ENCODE measurements at places on chromosomes 6 and 20.

- DNase-seq: no peak
These were observed 128.3 kb upstream of the TBX18 start for GRCh38 chr6:84892671-84893070.

DNA sequence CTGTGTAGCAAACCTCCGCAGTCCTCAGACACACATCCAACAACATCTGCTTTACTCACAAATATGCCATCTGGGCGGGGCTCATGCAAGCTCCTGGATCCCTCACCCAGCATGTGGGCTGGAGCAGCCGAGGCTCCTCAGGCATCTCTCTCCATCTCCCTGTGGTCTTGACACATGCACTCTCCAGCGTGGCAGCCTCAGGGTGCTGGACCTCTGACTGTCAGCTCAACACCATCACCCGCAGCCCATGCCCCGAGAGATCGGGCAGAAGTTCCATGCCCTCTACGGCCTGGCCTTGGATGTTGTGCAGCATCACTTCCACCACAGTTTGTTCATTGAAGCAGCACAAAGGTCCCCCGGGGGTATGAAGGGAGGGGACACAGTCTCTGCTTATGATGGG, 32.6 kb upstream of the CD93 start:
- no peak for DNase-seq

GRCh38 chr6:95805699-95806098, 210.1 kb upstream of the FUT9 start:
- DNase-seq: no peak

- DNase-seq: no peak
These were observed 31.0 kb upstream of the OSTM1 start for GRCh38 chr6:108105571-108105970.

DNA sequence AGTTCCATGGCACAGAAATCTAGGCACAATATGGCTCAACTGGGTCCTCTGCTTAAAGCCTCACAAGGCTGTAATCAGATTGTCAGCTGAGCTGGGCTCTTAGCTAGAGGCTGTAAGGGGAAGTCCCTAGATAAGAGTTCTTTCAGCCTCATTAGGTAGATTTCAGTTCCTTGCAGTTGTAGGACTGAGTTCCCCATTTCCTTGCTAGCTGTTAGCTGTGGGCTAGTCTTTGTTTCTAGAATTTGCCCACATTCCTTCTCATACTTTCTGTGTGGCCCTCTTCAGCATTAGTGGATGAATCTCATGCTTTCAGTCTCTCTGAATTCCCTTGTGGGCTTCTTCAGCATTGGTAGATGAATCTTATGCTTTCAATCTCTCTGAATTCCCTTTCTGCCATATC, 71.0 kb upstream of the MRAP2 start:
- no peak for DNase-seq
